ENCODE measurements at places on chromosomes 11 and 22.

- peak; percentile 24 for DNase-seq
These were observed 562 bp downstream of the DGAT2 start for GRCh38 chr11:75768909-75769771.

- no peak for DNase-seq
These were observed 3.4 kb downstream of the C11orf71 start for GRCh38 chr11:114396916-114397315.

- DNase-seq, result no peak
These were observed 22.6 kb upstream of the RCN1 start for GRCh38 chr11:32068134-32068870.

- no peak for DNase-seq
These were observed 40.6 kb upstream of the ARL14EP start for GRCh38 chr11:30282289-30282631.

- DNase-seq, result no peak
These were observed 104.4 kb upstream of the PARVA start for GRCh38 chr11:12272821-12273617.

DNA sequence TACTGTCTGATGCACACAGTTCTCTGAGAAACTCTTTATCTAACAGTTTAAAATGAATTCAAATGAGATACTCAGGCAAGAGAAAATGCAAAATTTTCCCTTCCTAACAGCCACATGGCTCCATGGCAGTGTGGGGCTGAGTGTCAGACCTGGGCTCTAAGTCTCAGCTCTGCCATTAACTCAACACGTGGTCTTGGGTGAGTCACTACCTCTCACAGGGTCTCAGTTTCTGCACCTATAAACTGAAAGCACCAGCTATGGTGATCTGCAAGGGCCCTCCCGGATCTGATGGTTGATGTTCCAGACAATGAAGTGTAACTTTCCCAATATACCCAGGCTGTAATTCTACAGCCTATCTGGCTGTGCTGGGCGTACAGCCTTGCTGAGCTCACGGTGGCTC is 70.5 kb downstream of the KCNC1 start:
- no peak for DNase-seq

- DNase-seq, result no peak
These were observed 11.4 kb downstream of the TUBA8 start for GRCh38 chr22:18121954-18122554.

- DNase-seq, result no peak
These were observed 6.4 kb downstream of the CLMP start for GRCh38 chr11:123188508-123189165.

- peak; percentile 33 for DNase-seq
These were observed 509 bp upstream of the PRRG4 start for GRCh38 chr11:32829157-32829679.

- DNase-seq, result peak; percentile 82
These were observed 34.6 kb upstream of the GNAZ start for GRCh38 chr22:23035557-23036277.

GRCh38 chr11:91800208-91800914 is 424.3 kb upstream of the FAT3 start:
- no peak for DNase-seq

DNA sequence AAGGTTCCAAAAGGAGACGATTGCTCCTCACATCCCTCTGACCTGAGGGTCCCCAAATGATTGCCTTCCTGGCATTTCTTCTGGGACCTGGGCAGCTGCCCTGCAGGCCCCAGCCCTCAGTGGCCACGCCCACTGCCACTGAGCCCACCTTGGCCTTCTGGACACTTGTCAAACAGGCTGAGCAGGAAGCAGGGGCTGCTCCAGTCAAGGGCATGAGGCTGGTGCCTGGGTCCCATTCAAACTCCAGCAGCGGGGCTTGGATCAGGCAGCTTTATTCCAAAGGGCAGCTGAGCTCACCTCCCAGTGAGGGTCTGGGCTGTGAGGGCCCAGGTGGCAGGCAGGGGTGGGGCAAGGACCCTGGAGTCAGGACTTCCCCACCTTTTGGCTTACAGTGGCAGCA is 13.6 kb downstream of the KCTD17 start:
- no peak for DNase-seq

DNA sequence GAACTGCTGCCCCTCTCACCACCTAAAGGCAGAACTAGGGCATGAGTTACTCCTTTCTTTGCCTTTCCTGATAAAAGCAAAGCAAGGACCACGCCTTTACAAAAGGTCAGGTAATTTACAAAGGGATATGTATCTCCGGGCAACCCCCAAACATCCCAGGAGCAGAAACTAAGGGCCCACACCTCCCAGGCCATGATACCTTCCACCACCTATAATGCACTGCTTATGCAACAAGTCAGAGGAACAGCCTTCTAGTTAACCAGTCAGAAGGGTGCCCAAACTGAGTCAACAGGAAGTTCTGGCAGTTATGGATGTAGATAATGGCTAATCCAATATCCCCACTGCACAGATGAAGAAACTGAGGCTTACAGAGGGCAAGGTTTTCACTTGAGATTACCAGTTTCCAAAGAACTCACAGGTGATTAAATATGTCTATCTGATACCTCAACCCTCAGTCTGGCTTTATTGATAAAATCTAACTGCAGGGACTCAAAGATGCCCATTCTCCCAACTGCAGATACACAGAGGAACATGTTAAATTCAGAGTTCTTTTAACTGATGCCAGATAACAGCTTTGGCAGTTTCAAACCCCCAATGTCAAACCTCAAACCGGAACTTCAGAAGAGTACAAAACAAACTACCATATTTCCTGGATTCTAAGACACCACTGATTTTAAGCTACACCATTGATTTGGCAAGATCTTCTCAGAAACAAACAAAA is 16.8 kb upstream of the CASTOR1 start:
- peak; percentile 51 for DNase-seq

DNA sequence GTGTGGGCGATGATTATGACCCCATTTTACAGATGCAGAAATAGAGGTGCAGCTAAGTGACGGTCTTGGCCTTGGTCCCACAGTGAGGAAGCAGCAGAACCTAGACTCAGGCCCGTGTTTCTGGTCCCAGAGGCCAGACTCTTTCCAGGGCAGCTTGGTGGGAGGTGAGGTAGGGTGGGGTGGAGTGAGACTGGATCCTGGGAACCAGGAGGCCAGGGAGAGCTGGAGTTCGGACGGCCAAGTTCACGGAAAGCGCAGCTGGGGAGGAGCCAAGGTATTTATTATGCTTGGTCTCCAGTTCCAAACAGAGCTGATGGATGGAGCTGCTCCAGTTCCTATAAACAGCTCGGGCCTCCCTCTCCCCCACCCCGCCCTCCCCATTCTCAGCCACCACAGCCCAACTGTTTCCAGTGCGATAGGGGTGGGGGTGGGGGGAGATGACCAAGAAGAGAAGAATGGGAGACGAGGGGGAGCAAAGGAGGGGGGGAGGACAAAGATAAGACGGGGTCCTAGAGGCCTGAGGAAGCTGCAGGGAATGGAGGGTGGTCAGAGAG is 16.2 kb downstream of the LRRC32 start:
- DNase-seq, result no peak

DNA sequence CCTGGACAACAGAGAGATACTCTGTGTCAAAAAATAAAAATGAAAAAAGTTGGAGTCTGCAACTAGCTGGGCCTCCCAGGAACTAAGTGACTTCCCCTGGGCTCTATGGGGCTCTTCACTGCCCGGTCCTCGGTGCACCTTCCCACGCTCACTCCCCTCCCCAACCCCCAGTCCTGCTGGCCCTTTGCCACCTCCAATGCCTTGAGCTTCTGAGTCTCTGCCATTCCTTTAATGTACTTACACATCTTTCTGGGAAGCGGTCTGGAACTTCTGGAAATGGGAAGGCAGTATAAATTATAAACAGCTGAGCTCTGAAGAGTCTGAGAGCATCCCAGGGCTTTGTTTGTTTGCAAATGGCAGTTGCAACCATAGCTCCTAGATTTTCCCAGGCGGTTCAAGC is 5.9 kb upstream of the BATF2 start:
- DNase-seq, result no peak

- DNase-seq, result no peak
These were observed 11.1 kb upstream of the LDLRAD3 start for GRCh38 chr11:35932681-35933319.

DNA sequence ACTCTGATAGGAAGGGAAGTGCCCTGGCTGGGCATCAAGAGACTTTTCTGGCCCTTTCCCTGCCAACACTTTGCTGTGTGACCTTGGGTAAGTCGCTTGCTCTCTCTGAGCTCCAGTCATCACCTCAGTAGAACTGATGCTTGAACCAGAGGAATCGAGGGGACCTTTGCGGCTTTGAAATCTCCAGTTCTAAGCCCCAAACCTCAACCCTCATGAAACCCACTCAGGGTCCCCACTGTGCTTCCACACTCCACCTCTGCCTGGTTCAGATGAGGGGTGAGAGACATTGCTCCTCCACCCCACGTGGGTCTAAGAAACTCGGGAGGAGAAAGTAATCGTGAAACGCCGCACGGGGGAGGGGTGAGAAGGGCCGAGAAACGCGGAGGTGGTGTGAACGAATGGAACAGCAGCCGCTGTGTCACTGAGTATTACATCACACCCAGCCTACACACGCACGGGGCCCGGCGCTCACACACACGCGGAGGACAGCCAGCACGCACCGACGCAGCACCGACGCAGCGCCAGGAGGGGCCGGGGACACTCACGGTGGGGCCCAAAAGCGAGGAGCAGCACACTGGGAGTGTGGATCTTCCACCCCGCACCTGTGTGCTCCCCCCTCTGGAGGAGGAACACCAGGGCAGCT is 4.3 kb downstream of the RTN4RL2 start:
- DNase-seq, result no peak

DNA sequence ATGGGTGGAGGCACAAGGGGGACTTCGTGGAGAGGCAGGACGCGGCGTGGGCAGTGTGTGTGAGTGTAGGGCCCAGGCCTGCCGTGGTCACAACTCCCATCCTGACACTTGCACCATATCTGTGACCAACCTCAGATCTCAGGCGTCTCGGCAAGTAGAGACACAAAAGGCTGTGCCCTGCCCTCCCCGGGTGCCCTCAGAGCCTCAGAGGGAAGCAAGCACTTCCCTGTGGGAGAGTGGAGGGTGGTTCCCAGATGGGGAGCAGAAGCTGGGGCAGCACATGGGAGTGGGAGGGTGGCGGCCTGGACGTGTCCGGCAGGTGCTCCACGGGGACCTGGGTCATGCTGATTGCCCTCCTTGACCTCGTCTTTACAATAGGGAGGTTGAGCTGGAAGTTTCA is 20.4 kb downstream of the B3GAT1 start:
- DNase-seq, result no peak

- no peak for DNase-seq
These were observed 12.5 kb downstream of the NPTXR start for GRCh38 chr22:38831166-38831945.

DNA sequence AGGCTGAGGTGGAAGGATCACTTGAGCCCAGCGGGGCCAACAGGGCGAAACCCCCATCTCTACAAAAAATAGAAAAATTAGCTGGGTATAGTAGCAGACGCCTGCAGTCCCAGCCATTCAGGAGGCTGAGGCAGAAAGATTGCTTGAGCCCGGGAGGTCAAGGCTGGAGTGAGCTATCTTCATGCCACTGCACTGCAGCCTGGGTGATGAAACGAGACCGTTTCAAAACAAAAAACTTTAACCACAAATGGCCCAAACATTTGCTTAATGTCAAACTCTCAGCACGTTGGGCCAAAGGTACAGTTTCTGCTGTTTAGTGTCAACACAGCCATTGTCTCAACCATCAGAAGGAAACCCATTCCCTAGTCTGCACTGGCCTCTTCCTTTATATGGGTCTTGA is 69.2 kb upstream of the TTC12 start:
- DNase-seq, result no peak

GRCh38 chr11:12692229-12693075 is 18.2 kb downstream of the TEAD1 start:
- DNase-seq, result no peak

- DNase-seq, result no peak
These were observed 155.2 kb downstream of the MAML2 start for GRCh38 chr11:96187822-96188221.

- DNase-seq, result no peak
These were observed 21.5 kb downstream of the NUP98 start for GRCh38 chr11:3775736-3776406.

GRCh38 chr11:124329787-124330478 is 9.9 kb upstream of the OR8D2 start:
- DNase-seq, result peak; percentile 10

Data from germinal center (tissue), 1 donor.